Amniotic stem cell (primary cell): ENCODE measurements at places on chromosomes 5 and 9.

DNA sequence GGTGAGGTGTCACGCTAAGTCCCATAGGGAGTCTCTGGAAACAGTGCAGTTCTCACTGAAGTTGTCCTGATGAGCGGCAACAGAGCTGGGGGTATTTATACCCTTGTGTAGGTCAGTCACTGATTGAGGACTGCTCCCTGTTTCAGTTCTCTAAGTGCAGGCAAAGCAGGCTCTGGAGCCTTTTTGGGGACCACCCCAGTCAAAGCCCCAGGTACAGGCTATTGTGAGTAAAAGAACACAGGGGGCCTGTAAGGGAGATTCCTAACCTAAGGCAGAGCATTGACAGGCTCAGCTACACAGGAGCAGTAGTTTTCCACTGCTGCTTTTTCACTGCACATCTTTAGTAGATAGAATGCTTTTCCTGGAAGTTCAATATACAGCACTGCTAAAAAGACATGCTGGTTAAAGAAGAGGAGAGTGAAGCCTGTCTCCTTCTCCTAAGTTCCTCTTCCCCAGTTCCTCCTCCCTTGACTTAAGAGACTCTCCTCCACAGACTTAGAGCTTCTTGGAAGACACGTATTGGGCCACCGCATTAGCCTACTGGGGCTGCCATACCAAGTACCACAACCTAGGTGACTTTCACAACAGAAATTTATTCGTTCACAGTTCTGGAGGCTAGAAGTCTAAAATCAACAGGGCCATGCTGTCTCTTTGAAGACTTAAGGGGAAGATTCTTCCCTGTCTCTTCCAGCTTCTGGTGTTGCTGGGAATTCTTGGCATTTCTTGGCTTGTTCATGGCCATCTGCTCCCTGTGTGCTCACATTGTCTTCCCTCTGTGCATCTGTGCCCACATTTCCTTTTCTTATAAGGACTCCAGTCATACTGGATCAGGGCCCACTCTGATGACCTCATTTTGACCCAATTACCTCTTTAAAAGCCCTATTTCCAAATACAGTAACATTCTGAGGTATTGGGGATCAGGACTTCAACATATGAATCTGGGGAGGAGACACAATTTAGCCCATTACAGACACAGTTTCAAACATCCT, 221.0 kb downstream of the ESM1 start:
- DNase-seq = no peak

GRCh38 chr5:172669386-172670004, 28.4 kb downstream of the NEURL1B start:
- no peak for DNase-seq

- DNase-seq = no peak
Observed at GRCh38 chr5:175896301-175897040, 25.1 kb downstream of the CPLX2 start.

GRCh38 chr5:15897656-15898055, 281.9 kb downstream of the MARCHF11 start:
- DNase-seq = no peak

DNA sequence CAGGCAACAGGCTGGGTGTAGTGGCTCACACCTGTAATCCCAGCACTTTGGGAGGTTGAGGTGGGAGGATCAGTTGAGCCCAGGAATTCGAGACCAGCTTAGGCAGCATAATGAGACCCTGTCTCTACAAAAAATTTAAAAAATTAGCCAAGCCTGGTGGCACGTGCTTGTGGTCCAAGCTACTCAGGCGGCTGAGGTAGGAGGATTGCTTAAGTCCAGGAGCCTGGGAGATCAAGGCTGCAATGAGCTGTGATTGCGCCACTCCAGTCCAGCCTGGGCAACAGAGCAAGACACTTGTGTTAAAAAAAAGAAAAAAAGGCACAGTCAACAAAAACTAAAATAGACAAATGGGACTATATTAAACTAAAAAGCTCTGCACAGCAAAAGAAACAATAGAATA, 29.3 kb downstream of the ATP6V0E1 start:
- no peak for DNase-seq

- no peak for DNase-seq
Observed at GRCh38 chr5:95822043-95822541, 434 bp downstream of the GLRX start.

GRCh38 chr5:15538516-15538915, 38.5 kb downstream of the FBXL7 start:
- DNase-seq = no peak

DNA sequence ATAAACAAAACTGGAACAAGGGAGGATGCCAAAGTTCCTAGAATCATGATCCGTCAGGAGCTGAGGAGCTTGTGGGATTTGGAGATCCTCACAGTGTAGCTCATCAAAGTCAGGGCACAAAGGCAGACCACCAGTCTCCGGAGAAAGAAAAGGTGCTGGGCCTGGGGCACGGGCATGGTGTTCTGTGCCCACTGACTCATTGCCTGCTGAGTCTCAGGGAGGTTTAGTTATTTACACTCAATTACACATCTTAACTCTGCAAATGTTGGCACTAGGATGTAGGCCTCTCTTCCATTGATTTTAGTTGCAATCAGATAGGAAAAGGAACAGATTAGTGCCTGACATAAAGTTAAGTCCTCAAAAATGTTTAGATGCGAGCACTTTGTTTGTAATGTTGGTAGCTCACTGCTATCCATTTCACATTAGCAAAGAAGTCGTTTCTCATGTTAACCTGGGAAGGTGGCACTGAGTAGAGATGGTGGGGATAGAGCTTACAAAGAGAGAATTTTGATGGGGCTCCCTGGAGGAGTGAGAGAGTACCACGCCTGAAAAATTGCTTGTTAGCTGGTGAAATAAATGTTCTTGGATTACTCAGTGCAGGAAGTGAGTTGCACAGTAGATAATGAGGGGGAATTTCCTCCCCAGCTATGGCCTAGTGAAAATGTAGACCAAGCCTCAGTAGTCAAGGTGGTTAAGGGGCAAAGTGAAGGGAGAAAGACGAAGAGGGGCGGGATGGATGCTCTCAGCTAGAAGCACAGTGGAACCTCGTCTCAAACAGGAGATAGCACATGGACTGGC, 109.5 kb upstream of the CD180 start:
- no peak for DNase-seq

GRCh38 chr9:35673132-35674024, at the start of gene CA9:
Gene CA9 (plus strand): TSS chr9:35673928. CDS start chr9:35673960, 32 bp downstream.
- no peak for DNase-seq

- no peak for DNase-seq
Observed at GRCh38 chr5:138648841-138649240, 73.6 kb upstream of the HSPA9 start.

GRCh38 chr5:94540856-94541494, 77.4 kb downstream of the KIAA0825 start:
- no peak for DNase-seq

- DNase-seq = peak; percentile 43
Observed at GRCh38 chr9:21465859-21466518, 16.1 kb downstream of the IFNE start.

DNA sequence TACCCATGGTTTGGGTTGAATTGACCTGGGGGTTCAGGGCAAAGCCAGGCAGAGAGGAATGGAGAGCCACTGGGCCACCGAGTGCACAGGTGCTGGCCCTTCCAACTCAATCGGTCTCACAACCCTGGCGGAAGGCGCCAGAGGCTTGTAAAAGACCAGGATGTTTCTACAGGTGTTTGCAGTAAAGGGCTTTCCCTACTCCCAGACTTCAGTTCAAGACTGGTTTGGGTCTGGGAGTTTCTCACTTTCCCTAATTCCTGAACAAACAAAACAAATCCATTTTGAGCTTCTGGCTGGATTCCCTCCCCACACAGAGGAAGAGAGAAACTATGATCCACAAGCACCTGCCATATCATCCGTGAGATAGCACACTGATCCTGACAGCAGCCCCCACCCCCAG, 125.2 kb upstream of the KLF4 start:
- DNase-seq = no peak

- DNase-seq = no peak
Observed at GRCh38 chr5:82815871-82816270, 261.3 kb downstream of the TMEM167A start.

GRCh38 chr9:136839229-136840139, 2.8 kb upstream of the AJM1 start:
- no peak for DNase-seq

DNA sequence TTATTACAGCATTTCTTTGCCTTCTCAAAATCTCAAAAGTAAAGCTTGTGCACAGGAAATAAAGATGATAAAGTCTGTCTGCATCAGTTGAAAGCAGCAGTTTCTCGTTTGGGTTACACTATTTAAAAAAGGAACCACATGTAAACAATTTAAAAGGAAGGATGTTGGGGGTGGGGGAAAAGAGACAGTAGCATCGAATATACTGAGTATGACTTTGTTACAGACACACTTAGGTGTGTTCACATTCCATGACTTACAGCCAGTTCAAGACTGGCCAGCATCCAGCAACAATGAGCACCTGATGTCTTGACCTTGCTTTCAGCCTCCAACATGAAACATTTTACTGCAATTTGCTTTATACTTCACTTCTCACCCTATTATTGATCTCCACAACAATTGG, 8.7 kb downstream of the GAPT start:
- DNase-seq = no peak

- no peak for DNase-seq
Observed at GRCh38 chr5:148751025-148751424, 75.4 kb upstream of the ADRB2 start.

DNA sequence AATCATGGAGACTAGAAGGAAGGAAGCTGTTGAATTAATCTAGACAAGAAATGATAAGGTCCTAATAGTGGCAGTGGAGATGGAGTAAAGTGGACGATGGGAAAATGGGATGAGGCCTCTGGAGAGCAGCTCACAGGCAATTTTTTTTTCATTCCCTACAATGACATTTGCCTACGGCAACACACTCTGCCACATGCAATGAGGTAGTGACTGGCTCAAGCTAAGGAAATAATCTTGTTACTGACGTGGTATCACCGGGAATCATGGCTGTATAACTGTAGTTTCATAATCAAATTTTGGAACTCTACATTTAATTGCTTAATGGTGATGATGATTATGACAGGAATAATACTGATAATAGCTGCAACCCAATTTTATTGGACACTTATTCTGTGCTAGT, 12.1 kb upstream of the MOB3B start:
- no peak for DNase-seq

DNA sequence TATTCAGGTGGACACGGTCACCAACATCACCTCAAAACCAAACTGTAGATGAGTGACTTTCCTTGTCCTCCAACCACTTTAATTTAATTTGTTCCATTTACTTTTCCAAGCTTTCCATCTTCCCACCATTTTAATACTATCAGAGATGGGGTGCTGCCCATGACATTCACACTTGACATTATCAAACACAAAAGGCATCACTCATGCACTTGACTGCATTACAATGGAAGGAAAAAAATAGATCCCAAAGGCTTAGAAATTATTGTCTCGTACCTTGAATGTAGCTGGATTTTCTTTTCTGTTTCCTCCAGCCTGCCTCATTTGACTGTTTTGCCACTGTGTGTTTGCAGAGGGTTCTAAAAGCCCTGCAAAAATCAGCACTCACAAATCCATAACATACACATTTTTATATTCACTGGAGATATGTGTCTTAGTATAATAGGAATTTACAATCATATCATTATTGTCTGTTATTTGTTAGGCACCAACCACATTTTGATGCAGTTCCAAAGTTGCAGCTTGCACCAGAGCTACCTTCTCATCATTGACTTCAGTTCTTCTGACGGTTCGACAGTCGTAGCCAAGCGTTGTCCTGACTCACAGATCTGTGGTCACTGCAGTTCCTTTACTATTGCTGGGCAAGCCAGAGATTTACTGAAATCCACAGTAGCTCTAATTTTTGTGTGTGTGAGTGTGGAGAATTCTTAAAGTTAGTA, 712.3 kb upstream of the WWC1 start:
- DNase-seq = no peak

GRCh38 chr9:32345243-32345642, 39.2 kb upstream of the ACO1 start:
- no peak for DNase-seq

DNA sequence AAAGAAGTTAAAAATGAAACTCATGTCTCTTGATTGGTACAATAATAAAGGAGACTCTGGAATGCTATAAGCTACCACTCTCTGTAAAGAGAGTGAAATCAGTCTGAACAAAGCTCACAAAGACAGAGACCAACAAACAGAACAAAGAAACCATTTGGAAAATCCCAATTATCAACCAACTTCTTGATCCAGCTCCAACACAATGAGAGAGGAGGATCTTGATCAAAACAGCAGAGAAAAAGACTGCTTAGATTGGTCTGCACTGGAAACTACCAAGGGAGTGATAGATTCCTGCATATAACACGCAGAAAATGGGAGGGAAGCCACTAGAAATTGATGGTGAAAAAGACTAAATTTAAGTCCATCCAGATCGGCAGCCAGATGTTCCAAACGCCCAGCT, 23.1 kb upstream of the RNF38 start:
- DNase-seq = no peak
